ENCODE measurements at places on chromosomes 4 and X.
A peak's percentile ranks its signal among the peaks of the same experiment; 100 is the strongest.

DNA sequence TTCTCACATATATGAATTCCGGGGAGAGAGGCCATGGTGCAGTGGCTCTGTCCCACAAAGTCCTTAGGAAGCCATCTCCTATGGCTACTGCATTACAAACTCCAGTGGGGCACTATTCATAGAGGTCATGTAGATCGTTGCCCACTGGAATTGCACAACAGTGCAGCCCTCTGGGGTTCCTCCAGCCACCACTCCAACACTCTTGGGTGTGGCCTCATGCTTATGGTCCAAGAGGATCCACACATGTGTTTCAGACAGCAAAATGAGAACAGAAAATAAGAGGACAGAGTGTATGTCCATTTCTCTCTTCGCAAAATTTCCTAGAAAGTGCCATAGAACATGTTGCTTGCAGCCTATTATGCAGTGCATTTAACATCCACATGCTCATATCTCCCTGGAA is 444.2 kb upstream of the FAM241A start:
- no peak for DNase-seq

GRCh38 chrX:40085102-40085551 is 12.6 kb downstream of the BCOR start:
- DNase-seq, result no peak

GRCh38 chr4:116005806-116006088 is 892.3 kb upstream of the NDST4 start:
- DNase-seq, result no peak

- DNase-seq, result no peak
Observed at GRCh38 chr4:128455480-128455879, 167.9 kb upstream of the PGRMC2 start.

- no peak for DNase-seq
Observed at GRCh38 chr4:21801661-21802385, 146.7 kb downstream of the KCNIP4 start.

GRCh38 chr4:94508806-94509205 is 57.1 kb downstream of the PDLIM5 start:
- DNase-seq, result no peak

- DNase-seq, result no peak
Observed at GRCh38 chrX:9882669-9883446, 84.3 kb upstream of the CLDN34 start.

GRCh38 chrX:109914114-109914849 is 88.6 kb upstream of the TMEM164 start:
- DNase-seq, result no peak

- DNase-seq, result no peak
Observed at GRCh38 chrX:149961572-149961971, 23.3 kb upstream of the EOLA2 start.

DNA sequence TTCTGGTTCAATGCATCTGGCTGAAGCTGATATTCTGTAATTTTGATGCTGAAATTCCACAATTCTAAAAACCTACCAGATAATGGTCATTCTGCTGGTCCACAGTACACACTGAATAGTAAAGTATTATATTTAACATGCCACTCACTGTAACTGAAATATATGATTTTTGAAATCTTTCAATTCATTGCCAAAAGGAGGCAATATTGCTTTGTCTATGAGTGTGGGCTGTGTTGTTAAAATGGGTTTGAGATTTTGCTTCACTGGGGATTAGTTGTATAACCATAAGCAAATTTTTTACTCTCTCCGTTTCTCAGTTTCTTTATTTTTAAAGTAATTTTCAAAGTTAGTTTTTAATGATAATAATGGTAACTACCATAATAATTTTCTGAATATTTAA is 1404.1 kb upstream of the IGFBP7 start:
- DNase-seq, result no peak

DNA sequence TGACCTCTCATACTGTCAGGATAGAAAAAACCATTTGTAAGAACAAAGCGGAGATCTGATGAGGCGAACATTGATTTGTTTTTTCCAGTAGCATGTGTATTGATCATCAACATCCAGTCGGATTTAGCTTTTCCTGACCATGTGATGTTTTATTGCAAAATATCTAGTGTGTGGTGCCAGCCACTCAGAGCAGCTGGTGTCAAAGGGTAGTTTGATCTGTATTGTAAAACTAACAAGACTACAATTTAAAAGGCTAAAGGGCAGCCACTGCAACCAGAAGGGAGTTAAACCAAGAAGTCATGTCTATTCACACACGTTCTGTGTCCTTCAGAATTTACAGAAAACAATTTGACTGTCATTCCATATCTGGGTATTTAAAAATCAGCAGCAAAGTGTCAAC is 719.0 kb upstream of the FRG1 start:
- DNase-seq, result no peak

DNA sequence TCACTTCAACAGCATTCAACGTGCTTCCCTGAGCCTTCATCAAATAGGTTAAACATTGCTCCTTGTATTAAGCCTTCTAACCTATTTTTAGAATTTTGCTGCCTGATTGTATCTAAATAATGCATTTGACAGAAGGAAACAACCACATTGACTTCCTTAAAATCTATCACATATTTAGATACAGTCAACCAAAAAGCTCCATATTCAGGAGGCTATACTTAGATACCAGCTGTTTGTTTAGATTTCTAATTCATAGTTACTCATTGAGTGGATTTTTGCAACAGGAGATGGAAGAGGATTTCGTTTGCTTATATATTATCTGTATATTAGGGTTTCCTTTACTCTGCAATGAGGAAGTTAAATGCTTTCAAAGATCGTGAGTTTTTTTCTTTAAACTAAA is 241.1 kb upstream of the PPP1R2C start:
- DNase-seq, result no peak

DNA sequence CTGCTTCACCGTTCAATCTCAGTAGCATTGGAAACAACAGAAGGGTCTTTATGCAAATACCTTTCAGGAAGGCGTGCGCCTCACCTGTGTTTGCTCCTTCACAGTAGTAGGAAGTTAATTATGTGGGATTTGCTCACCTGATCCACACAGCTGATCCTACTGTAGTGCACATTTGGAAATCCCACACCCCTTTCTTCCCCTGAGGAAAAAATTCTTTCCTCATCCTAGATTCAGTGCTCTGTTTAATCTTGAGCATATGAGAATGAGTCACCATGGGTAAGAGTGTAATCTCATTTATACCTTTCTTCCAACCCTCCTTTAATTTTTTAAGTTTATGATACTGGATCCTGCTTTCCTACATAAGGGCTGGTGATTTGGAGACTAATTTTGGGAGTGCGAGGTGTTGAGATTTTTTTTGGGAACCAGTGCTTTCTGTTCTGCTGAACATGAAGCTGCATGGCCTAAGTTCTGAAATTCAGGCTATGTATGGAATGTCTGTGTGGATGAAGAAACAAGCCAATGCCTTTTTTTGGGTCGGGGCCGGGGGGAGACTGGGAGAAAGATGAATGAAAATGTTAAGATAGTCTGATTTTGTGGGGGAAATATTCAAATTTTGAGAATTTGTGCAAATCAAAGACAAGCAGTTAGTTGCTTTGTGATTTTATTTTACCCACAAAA is 19.0 kb downstream of the GAB1 start:
- no peak for DNase-seq

DNA sequence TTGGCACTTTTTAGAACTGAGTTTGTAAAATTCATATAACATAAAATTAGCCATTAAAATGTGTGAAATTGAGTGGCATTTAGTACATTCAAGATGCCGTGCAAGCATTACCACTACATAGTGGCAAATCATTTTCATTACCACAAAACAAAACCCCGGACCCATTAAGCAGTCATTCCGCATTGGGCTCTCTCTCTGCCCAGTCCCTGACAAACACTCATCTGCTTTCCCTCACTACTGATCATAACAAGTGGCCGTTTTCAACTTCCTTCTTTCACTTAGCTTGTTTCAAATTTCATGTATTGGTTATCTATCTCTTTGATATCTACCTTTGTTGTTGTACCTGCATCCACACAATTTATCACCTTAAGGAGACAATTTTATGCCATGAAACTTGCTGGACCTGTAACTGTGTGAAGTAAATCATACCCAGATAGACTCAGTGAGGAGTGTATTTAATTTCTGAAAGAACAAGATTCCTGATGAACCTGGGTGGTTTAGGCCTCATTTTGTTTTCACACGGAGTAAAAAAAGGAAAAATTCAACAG is 202.1 kb downstream of the OR13H1 start:
- DNase-seq, result no peak

DNA sequence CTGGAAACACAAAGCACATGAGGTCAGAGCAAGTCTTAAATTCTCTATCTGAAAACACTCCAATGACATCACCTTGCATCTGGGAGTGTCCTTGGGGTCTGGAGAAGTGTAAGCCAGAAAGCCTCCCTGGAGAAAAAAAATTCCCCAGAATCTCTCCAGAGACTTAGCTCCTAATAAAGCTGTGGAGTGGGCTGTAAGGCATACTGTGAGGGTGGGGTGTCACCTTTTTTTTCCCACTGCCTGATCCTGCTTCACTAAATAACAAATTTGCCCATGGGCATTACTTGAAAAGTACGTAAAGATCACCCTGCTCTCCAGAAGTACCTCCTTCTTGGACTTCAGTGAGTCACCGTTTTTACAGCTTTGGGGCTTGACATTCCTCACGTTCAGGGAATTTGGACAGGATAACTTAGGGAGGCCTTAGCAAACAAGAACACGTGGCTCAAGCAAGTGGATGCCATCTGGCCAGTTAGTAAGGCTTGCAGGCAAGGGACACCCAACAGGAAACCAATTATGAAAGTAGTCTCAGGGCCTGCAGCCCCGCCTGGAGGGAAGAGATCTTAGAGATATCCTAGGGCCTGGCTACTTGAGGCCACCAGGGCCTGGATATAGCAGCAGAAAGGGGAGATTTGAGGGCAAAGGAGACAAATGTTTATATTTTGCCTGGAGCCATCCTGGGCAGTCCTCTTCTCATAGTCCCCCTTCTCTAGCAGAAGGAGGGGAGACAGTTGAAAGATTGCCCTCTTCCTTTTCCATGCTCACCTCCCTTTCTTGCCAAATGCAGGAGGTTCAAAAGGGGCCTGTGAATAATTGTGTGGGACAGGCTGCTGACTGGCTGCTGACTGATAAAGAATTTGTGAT is 60.1 kb upstream of the PLAC1 start:
- peak; percentile 52 for DNase-seq

DNA sequence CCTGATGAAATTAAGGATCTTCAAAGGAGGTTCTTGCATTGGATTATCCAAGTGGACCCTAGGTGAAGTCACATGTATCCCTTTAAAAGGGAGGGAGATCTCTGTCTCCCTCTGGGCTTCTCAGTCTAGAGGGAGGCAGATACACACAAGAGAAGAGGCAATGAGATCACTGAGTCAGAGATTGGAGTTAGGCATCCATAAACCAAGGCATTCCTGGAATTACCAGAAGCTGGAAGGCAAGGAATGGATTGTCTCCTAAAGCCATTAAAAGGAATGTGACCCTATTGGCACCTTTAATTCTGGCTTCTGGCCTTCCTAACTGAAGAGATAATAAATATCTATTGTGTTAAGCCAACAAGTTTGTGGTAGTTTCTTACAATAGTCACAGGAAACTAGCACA is 383.2 kb downstream of the PACRGL start:
- DNase-seq, result no peak

GRCh38 chr4:3483471-3483921 is 20.4 kb downstream of the DOK7 start:
- peak; percentile 42 for DNase-seq

GRCh38 chr4:9969526-9970398 is 51.5 kb downstream of the SLC2A9 start:
- DNase-seq, result no peak

DNA sequence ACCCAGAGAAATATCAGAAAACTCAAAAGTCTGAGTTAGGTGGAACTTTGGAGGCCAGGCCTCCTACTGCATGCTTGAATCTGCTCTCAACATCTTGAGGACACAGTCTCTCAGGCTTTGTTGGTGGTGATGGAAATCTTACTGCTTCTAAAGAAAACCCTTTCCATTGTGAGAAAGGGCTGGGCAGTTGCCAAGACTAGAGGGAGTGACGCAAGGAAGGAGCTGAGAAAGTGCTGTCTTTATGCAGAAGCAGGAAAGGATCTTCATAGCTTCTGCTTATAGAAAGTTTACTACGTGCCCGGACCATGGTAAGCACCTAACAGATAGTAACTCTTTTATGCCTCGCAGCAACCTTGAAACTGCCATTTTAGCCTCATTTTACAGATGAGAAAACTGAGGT is 2.4 kb upstream of the CRMP1 start:
- DNase-seq, result no peak

DNA sequence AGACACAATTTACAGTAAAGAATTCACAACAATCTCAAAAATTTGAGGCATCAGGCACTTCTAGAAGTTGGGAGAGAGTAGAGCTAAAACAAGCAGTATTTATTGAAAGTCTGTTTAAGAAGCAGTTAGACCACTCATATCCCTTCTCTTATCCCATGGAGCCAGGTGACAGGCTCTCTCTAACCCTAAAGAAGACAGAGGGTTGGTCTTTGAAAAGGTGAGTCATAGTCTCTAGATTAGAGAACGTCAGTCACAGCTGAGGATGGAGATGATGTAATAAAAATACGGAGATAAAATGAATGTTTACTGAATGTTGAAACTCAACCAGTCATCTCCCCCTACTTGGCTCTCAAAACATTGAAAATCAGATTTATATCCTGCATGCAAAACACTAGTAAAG is 223.8 kb downstream of the CHIC2 start:
- DNase-seq, result no peak

- no peak for DNase-seq
Observed at GRCh38 chr4:113148925-113149324, 99.5 kb downstream of the ANK2 start.

DNA sequence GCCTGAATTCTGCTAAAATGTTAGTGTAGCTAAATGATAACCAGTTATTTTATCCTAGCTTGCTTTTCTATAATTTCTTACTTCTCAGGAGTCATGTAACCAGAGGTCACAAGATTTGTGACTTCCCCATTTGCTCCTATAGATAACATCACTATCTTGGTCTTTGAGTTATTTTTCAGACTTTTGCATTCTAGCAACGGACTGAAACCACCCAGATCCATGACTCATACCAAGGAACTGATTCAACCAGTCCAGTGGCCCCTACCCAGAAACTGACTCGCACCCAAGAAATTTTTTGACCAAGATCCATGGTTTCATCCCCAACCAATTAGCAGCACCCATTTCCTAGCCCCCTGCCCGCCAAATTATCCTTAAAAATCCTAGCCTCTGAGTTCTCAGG is 50.0 kb downstream of the IQCM start:
- DNase-seq, result no peak

GRCh38 chr4:1713003-1713851 is 1.1 kb upstream of the SLBP start:
- no peak for DNase-seq

DNA sequence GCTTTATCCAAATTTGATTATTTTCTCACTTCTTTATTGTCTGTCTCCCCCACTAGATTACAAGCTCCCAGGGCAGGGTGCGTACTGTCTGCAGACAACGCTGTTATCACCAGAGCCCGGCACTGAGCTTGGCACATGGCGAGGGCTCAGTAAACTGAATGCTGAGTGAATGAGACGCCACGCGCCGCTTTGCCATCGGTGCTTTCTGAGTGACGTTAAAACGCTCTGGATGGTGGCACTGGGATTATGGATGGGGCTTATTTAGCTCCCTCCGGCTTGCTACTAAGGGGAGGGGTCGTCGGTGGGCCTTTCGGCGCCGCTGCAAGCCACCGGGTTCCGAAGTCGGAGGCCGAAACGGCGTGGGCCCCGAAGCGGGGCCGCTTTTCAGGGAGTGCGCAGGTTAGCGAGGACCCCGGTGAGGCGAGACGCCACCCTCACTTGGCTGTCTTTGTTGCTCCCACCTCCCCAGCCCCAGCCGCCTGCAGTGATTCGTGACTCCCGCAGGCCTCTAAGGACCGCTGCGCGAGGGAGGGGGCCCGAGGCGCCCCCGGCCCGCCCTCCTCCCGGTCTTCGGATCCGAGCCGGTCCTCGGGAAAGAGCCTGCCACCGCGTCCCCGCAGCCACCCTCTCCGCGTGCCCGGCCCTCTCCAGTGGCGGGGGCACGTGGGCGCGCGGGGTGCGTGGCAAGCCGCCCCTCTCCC is 569 bp upstream of the FHL1 start:
- peak; percentile 39 for DNase-seq

Measured in uterus (tissue), 4 donors.